Activated T-cell treated with anti-CD3 and anti-CD28 coated beads for 48 hours (primary cell): ENCODE measurements at places on chromosomes 7 and 10.
A peak's percentile ranks its signal among the peaks of the same experiment; 100 is the strongest.

DNA sequence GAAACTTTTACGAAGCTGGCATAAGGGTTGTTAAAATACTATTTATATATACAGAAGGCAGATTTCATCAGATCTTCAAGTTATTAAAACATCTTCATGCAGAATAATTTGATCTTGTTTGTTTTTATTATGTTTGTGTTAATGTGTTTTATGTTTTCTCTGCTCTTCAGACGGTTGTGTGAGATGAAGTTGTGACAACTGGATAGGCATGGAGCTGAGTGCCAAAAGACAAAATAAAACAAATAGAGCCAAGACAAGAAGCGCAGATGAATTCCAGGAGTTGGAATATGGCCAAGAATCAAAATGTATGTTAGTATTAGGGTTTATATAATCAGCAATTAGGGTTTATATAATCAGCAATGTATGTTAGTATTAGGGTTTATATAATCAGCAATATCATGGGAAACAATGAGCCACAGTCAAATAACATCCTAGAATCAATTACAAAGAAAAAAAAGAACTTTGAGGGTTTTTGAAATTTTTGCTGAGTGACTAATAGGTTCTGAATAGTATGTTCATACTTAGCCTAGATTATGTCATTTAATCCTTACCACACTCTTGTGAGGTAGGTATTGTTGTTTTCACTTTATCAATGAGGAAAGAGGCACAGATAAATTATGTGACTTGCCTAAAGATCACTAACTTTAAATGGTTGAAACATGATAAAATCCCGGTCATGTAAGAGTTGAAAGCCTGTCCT lies 488.0 kb upstream of the STEAP1 start:
- no peak for DNase-seq

DNA sequence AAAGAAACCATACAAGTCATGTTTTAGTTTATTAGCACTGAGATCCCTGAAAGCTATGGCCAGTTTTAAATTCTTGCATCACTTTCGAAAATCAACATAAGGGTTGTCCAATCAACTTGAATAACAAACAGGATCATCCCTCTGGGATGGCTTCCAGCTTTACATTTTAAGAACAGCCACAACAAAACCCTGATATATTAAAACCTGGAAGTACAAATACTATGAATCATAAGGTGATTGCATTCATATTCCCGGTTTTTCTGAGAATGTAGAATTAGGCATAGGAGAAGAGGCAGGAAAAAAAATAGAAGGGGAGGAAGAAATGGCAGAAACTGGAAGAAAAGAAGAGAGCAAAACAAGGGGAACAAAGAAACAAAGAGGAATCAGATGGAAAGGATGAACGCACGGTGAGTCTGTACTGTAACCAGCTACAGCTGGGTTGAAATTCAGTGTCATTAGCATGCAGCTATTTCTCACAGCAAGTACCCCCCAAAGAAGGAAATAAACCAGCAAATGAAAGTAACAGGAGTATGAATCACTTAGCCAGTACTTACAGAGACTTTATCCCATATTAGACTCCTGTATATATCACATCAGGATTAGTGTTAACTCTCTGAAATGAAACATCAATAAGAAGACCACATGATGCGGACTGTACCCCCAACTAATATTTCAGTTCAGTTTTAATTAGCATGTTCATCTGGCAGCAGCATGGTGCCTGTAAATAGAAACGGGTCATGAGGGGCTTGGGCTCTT lies 301.3 kb downstream of the RNLS start:
- no peak for DNase-seq

DNA sequence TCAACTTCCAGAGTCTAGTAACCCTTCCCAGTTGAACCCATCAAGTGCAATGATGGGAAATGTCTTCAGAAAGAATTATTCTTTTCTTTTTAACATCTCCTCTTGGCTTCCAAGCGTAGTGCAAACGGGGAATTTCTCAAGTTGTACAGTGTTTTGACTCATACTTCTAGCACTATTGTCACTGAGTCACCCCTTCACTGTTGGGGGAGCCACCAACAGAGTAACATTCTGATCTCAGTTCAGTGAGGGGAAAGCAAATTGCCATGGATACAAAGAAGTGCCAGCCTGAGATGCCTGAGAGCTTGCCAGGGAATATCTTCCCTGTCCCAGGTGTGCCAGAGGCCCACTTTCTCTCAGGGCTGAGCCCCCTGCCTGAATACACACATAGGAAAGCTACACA lies 31.0 kb downstream of the CYP3A5 start:
- DNase-seq: no peak

DNA sequence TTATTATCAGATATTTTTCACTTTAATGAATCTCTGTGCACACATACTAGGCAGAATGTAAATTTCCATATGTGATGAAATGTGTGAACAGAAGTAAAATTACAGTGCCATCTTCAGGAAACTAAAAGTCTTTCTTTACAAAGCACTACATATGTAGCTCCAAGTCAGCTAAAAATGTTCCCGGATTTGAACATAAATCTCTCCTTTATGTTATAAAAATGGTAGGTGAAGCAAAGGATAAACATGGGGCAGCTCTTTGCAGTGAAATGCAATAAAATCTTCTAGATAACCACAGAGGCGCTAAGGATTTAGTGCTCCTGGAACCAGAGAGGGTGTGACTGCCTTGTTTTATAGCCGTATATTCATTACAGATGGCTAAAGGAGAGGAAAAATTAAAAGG lies 104.9 kb upstream of the C7orf33 start:
- DNase-seq: no peak

DNA sequence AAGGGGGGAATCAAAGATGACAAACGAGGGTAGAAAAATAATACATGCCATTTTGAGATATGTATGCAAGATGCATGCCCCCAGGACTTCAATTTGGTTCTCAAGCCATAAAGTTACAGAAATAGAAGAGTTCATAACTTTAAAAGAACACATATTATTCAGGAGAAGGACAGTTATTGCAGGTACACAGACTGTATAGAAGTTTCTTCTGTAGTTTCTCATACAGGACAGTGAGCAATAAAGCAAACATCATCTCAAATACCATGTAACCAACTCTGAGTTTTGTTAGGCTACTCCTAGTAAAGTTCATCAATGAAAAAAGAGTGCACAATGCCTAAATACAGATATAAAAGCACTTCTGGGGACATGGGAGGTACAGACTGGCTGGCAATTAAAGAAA lies 226.6 kb downstream of the RELN start:
- no peak for DNase-seq

- peak; percentile 44 for DNase-seq
These were observed 47.3 kb downstream of the LRRN3 start for GRCh38 chr7:111138193-111138569.

DNA sequence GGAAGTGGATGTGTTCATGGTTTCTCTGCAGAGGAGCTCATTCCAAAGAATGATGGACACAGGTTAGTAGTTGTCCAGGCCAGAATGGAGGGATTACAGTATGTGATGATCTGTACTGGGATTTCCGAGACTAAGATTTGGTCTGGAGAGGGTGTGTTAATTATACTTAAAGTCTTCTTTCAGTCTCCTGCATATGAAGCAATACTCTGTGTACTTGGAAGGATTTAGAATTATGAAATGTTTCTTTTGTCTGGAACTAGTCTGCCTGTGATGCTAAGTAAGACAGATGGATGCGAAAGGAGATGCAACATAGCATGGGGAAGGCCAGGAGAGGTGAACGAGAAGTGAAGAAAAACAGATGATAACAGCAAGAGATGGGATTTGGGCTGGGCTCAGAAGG lies 305.1 kb upstream of the LYZL1 start:
- no peak for DNase-seq

- DNase-seq: no peak
These were observed 41.5 kb upstream of the SLC39A12 start for GRCh38 chr10:17910125-17910789.

DNA sequence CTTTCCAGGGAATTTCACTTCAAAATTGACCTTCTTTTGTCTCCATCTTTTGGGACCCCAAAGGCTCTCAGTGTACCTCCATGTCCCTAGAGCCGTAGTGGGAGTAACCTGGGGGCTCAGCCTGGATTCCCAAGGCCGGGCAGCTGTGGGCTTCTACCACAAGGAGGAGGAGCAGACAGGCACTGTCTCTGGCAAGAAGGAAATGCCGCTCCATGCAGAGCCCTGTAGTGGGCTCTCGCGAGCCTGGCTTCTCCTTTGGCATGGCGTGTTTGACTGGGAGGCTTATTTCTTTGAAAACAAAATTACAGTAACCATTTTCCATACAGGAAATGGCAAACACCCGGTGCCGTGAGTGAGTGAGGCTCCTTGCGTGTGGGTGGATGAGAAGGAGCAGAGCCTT lies 76.8 kb upstream of the FAM180A start:
- no peak for DNase-seq

DNA sequence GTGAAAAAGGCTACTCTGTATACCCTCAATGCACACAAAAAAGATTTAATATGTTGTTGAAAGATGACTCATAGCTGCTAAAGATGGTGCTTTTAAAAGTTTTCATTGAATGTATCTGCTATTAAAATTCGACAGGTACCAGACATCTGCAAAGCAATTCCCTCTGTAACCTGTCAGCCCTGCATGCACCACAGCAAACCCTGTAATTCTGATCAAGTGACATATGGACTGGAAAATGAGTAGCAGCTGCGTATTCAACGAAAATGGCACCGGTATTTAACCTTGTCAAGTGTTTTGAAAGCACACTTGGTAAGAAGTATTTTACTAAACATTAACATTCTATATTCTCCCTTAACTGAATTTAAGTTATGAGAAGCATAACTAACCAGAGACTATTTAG lies 58.2 kb upstream of the PTPRN2 start:
- no peak for DNase-seq

DNA sequence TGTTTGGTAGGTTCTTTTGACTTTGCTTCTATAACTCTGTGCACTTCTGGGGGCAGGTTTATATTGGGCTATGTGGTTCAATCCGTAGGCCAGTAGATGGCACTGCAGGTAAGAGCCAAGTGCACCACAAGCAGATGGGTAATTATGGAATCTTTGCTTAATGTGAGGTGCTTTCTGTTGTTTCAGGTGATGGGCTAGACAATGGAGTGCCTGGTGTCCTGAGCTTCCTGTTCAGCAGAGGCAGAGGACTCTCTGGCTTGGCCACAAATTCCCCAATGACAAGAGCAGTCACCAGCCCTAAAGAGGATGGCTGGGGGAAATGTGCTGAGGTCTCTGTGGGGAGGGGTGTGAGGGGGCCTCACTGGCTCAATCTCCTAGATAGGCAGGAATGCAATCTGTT lies 455.0 kb downstream of the CCSER2 start:
- DNase-seq: no peak

DNA sequence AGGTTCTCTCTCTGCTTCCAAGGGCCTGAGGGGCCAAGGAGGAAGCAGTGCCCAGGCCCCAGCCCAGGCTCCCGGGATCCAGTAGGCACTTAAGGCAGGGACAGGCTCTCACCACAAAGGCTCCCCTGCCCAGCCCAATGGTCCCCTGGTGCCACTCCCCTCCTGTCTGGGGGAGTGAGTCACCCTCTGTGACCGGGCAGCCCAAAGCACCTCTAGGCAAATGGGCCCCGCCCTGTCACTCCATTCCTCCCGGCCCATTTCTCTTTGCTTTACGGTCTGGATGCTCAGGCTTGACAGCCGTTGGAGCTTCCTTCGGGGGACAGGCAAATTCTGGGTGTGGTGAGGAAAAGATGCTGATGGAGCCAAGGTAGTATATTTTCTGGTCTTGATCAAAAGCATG lies at the start of gene CALHM3:
Gene CALHM3 (minus strand): TSS at position 106 of the 400 bp plus-strand sequence. CDS start 208 bp downstream, outside the sequence.
- no peak for DNase-seq

GRCh38 chr10:852386-852785 lies 79.1 kb downstream of the LARP4B start:
- no peak for DNase-seq

DNA sequence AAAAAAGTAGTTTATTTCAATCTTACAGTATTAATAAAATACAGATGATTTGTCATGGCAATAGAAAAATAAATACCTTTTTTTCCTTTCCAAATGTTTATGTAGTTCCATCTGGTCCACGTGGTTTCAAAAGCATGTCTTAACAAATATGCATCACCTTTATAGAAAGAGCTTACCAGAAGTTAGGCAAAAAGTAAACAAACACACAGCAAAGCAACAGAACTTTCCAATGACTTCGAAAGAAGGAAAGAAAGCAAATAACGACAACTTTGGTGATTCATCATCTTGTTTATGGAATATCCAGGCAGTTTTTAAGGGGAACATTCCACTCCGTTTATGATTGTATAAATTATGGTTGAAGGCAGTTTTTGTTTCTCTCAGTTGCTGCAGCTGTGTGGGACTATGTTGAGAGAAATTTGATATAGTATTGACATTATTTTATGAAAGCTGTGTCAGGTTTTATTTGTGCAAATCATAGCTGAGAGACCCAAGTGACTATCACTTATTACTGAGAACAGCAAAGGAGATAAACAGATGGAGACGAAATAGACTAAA lies 203.1 kb downstream of the CDC14C start:
- DNase-seq: no peak

- no peak for DNase-seq
These were observed 242.5 kb downstream of the VTI1A start for GRCh38 chr10:112689327-112690072.

- no peak for DNase-seq
These were observed 522.0 kb upstream of the LRRN3 start for GRCh38 chr7:110568932-110569331.

DNA sequence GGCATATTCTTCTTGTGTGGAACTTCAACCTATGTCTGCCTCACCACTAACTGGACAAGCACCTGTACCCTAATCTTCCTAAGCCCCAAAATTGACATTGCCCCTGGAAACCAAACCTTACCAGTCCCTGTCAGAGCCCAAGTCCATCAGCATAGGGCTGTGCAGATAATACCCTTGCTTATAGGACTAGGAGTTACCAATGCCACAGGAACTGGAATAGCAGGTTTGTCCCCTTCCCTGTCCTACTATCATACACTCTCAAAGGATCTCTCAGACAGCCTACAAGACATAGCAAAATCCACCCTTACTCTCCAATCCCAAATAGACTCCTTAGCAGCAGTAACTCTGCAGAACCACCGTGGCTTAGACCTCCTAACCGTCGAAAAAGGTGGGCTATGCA lies 19.8 kb downstream of the ZNF107 start:
- no peak for DNase-seq

- no peak for DNase-seq
These were observed 70.0 kb downstream of the PRKG1 start for GRCh38 chr10:51144161-51144781.

DNA sequence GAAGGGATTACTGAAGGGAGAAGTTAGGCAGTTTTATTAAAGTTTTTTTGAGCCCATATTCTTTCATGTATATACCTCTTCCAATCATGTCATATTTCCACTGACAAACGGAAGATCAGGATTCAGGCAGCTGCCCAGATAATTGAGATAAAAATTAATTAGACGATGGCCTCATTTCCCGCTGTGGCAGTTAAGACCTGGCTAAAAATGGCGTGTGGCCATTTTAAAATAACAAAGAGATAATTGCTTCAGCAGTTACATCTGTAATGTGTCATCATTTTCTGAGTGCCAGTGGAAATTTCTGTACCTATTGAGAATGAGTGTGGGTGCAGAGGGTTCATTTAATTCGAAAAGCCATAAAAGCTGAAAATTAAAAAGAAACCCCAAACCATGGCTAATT lies 215.1 kb downstream of the STK31 start:
- DNase-seq: no peak
